ENCODE measurements at places on chromosomes 1 and 21. TPM values are rescaled to one million over a fixed set of nuclear protein-coding genes. Genes with fewer than 3 reads are reported as not detected.

The GPR161 gene
- total RNA-seq = 26.0 TPM

The ITGB2 gene
- 0.19 TPM for total RNA-seq

The AMY2A gene
- total RNA-seq = not detected

The MCOLN2 gene
- total RNA-seq = 3.9 TPM

The TRAF3IP3 gene
- not detected for total RNA-seq

Measured in A172 (cell line).